ENCODE measurements at places on chromosomes 7 and 10. TPM values are rescaled to one million over a fixed set of nuclear protein-coding genes. Genes with fewer than 3 reads are reported as not detected.
A peak's percentile ranks its signal among the peaks of the same experiment; 100 is the strongest.

OR6B1 gene
- not detected for total RNA-seq

DNA sequence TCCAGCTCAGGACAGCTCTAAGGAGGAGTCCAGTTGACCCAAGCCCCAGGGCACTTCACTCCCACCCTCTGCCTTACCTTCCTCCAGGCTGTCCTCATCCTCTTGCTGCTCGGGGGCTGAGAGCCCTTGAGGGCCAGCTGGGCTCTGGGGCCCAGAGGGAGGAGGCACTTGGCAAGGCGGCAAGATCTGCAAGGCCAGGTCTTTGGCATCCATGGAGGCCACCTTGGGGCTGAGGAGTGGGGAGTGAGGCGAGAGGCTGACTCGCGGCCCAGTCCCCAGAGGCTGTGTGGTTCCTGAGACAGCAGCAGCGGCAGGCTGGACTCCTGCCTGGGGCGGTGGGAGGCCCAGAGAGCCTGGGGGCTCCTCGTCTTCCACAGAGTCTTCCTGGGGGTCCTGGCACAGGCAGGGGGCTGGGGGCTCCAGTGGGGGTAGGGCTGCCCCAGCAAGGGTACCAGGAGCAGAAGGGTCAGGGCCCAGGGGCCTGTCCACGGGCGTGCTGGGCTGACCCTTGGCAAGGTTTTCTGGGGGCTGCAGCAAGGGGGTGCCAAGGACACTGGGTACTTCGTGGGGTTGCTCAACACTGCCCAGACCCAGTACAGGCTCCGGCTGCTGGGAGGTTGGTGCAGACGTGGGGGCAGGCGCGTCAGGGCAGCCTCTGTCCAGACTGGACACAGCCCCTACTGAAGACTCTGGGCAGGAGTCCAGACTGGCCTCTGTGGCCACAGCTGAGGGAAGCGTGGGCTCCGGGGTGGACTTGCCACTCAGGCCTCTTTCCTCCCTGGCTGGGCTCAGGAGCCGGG, 6.5 kb downstream of the NACAD start:
- no peak for DNase-seq

DNA sequence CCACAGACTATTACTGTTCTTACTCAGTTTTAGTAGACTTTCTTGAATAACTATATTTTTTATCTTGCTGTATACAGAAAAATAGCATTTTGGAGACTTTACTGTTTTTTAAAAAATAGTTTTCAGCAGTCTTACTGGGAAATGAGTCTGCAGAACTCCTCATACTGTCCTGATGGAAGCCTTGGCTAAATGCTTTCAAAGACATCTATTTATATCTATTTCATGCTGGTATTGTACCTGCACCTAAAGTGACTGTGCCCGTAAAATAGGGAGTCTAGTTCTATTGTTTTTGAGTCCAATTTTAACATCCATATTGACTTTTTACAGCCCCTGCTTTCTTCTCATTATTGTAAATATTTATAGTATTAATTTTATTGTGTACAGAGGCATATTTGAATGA, 288.6 kb upstream of the CDC14C start:
- DNase-seq, result no peak

DNA sequence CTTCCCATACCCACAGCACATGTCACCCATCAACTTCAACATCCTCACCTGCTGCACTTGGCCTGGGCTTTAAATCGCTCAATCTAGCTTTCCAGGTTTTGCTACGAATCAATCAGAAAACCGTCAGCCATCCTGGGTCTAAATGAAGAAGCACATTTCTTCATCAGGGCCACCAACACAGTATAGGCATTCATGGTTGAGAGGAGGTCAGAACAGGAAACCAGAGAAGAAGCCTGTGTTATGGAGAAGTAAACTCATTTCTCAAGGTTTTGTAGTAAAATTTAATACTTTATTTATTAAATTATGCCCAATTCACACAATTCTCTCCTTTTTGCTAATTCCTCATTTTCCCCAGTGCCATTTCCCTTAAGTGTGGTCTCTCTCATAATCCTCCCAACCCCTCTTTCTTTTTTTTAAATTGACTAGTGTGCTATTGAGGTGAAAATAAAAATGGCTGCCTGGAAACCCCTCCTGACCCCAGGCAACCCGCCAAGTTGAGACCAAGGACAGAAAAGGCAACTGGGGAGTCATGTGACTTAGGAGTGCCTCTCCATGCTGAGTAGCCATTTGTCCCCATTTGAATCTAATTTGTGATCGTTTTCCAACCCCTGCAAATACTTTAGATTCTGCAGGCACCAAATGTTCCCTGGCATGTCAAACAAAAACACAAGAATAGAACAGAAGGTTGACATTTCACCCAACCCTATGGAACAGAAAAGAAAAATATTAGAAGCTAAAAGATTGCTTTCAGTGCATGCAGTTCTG, 181.1 kb upstream of the NAMPT start:
- no peak for DNase-seq

DNA sequence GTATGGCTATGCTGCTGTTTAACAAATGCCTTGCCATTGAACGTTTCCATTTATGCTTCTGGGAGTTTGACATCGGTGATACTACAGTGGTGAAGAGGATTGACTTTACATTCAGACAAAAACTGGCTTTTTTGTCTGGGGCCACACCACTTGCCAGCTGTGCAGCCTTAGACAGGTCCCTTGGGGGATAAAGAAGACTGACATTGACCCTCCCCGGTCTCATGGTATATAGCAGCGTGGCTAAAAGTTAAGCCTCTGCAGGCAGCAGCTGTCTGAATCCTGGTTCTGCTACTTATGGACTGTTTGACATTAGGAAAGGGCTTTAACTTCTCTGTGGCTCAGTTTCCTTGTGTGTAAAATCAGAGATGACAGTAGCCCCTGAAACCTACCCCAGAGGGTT, 42.0 kb upstream of the PTF1A start:
- DNase-seq, result no peak

NRCAM gene
- total RNA-seq, result 0.88 TPM

GRCh38 chr10:33113466-33113865, 155.4 kb upstream of the ITGB1 start:
- DNase-seq, result no peak

TMEM184A gene
- under 0.01 TPM for total RNA-seq

- DNase-seq, result no peak
Measured at GRCh38 chr7:135710417-135711138, 17.4 kb downstream of the SLC13A4 start.

- no peak for DNase-seq
Measured at GRCh38 chr7:139730746-139731612, 46.8 kb downstream of the HIPK2 start.

GRCh38 chr7:18497800-18498199, 2.3 kb downstream of the HDAC9 start:
- no peak for DNase-seq

GRCh38 chr10:61896854-61897661, 4.4 kb upstream of the ARID5B start:
- DNase-seq, result peak; percentile 88

LRMDA gene
- 17.1 TPM for total RNA-seq

GRCh38 chr10:2541176-2541575, 526.2 kb upstream of the PFKP start:
- no peak for DNase-seq

DNA sequence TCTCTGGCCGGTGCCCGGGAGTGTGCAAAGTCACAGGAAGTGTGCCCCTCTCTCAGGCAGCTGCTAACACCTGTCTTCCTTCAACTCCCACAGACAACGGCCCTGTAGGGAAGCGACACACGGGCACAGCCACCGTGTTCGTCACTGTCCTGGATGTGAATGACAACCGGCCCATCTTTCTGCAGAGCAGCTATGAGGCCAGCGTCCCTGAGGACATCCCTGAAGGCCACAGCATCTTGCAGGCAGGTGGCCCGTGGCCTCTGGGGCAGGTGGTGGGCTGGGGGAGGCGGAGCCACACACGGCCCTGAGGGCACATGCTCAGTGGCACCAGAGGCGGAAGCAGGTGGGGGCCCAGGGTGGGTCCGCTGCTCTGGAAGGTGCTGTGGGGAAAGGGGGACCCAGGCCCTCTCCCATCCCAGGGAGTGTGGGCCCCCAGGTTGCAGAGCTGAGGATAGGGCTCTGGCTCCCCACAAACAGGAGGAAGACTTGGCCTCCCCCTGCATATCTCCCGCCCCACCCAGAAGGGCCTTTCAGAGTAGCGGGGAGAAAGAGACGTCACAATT, 6.9 kb downstream of the C10orf105 start:
- DNase-seq, result no peak

DNA sequence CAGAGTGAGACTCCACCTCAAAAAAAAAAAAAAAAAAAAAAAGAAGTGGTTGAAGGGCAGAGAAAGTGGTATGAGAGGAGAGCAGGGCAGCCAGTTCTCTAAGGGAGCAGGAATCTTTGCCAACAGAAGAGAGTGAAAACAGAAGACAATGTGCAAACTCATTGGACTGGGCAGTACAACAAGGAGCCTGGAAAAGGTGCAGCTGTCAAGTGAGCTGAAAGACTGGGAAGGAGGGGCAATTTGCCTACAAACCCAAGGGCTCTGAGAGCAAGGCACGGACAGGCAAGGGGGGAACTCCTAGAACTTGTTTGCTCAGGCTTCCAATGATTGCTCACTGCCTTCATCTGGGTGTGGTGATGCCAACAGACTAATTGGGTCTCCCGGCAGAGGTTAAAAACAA, 9.5 kb downstream of the ACTR1A start:
- DNase-seq, result no peak

GRCh38 chr10:86167762-86168128, 198.8 kb downstream of the GRID1 start:
- DNase-seq, result no peak

DNA sequence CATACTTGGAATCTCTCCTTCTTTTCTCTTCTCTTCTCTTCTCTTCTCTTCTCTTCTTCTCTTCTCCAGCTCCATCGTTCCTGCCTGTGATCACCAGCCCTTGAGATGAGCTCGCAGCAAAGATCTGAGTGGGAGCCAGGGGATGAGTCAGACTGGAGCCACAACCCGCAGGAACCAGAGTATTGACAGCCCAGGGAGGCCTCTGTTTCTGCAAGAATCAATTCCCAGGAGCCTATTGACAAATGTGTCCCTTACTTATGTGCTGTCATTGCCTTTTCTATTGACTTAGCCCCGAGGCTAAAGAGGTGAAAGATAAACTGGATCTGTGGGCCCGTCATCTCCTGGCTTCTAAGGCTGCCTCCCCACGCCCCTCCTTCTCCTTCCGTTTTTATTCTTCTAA, 13.1 kb upstream of the HABP2 start:
- DNase-seq, result peak; percentile 91

HOXA10 gene
- 43.1 TPM for total RNA-seq

- DNase-seq, result no peak
Measured at GRCh38 chr10:82420001-82420400, 545.0 kb downstream of the NRG3 start.

DNA sequence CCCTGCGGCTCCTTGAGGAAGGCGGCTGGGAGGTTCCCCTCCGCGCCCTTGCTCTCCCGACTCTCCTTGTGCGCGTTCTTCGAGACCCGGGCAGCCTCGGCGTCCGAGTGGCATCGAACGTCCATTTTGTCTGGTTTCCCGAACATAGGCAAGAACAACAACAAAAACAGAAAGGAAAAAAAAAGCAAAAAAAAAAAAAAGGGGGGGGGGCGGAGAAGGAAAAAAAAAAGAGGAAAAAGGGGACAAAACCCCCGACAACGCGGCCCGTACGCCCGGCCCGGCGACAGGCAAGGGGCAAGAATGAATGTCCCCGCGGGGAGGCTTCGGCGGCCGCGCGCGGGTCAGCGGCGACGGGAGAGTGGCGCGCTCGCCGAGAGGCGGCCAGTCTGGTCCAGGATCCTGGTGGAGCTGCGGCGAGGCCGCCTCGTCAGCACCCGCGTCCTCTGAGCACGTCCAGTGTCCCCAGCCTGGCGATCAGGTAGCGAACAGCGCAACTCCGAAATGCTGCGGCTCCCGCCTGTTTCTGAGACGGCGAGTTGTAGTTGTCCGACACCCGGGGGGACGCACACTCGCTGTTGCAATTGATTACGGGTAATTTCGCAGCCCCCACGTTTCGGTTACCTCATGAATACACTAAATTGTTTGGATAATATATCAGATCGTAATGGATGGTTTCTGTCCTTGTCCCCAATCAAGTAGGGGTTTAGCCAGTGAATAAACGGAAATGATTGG, at the start of gene VAX1:
VAX1 (minus strand) TSS at position 360 of the 732 bp plus-strand sequence; CDS start at position 146, 214 bp downstream.
- DNase-seq, result peak; percentile 92

- DNase-seq, result no peak
Measured at GRCh38 chr7:112150823-112151641, 55.2 kb downstream of the DOCK4 start.

- no peak for DNase-seq
Measured at GRCh38 chr7:13641714-13642113, 347.8 kb downstream of the ETV1 start.

All from osteoblast (primary cell).